ENCODE measurements at places on chromosomes 16 and 17.

DNA sequence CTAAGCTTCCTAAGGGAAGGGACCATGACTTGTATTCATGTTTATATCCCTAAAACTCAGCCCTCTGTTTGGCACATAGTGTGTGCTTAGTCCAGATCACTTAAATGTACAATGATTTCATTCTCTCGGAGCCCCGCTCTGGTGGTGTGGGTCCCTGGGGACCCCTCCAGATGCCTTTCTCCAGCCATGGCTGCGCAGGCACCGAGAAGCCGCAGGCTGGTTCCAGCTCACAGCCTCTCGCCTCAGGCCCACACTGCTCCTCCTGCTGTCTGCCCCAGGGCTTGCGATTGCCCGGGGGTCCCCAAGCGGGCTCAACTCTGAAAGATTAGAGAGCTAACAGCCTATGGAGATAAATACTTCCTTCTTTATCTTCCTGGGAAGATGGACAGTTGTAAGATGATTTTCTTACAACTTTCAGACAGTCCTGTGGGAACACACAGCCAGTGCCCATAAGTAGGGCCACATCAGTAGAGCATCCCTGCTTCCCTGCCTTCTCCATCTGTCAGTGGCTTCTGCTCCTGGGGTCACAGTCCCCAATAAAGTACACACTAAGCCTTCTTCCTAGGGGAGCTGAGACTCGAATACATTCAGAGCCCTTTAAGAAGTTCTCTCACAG lies 66.2 kb downstream of the CENPV start:
- H3K27ac ChIP-seq, result peak overlapping the region; percentile 89
- no peak for DNase-seq
- H3K36me3 ChIP-seq, result no peaks in the 10 kb centered on the region
- no peak overlapping the region for H3K4me3 ChIP-seq

DNA sequence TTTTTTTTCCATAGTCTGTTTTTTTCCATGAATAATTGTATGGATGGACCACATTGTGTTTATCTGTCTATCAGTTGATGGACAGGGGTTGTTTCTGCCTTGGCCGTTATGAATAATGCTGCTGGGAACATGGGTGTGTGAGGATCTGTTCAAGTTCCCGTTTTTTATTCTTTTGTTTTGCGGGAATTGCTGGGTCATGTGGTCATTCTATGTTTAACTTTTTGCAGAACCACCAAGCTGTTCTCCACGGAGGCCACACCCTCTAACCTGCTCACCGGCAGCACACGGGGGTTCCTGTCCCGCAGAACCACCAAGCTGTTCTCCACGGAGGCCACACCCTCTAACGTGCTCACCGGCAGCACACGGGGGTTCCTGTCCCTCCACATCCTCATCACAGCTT lies 5.9 kb upstream of the MSLN start:
- H3K4me3 ChIP-seq, result no peak overlapping the region
- H3K4me1 ChIP-seq, result no peaks in the 10 kb centered on the region
- H3K36me3 ChIP-seq, result no peaks in the 10 kb centered on the region
- no peaks in the 10 kb centered on the region for H3K27me3 ChIP-seq

DNA sequence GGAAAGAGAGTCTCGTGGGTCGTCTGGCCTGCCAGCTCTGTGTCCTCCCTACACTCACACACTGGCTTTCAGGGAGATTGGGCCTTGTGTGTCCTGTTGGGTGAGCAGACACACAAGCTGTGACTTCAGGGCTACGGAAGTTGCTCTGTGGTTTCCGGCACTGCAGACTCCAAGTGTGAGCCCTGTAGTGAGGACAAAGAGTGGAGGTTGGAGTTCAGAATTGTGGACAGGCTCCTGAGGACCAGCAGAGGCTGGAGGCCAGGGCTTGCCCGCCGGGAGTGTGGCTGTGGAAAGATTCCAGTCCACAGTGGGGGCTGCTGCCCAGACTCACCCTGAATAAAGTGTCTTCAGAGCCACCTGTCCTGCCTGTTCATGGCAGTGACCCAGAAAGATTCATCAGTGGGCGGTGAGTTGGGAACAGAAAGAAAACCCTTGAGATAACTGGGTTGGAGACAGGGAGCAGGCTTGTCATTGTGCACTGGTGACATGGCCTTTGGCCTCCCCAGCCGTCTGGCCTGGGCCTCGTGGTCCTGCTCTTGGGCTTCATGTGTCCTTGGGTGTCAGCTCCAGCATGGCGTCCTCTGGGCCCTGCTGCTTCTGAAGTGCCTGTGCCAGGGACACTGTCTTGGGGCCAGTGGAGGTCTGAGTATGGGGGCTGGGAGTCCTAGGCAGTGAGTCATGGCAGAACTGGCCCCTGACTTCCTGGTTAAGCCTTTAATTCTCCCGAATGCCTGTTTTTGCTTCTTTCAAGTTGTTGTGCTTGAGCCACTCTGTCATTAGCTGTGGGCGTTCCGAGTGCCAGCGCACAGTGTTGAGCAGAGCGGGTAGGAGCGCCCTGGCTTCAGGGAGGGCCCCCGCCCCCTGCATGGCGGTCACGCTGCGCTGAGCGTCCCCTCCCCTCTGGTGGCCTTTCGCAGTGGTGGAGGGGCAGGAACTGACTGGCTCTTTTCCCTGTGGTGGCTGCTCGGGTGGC lies 19.9 kb upstream of the ZNF750 start:
- no peak overlapping the region for H3K4me3 ChIP-seq
- DNase-seq, result no peak
- H3K36me3 ChIP-seq, result no peaks in the 10 kb centered on the region
- peaks cover 26% of the 10 kb centered on the region for H3K4me1 ChIP-seq

DNA sequence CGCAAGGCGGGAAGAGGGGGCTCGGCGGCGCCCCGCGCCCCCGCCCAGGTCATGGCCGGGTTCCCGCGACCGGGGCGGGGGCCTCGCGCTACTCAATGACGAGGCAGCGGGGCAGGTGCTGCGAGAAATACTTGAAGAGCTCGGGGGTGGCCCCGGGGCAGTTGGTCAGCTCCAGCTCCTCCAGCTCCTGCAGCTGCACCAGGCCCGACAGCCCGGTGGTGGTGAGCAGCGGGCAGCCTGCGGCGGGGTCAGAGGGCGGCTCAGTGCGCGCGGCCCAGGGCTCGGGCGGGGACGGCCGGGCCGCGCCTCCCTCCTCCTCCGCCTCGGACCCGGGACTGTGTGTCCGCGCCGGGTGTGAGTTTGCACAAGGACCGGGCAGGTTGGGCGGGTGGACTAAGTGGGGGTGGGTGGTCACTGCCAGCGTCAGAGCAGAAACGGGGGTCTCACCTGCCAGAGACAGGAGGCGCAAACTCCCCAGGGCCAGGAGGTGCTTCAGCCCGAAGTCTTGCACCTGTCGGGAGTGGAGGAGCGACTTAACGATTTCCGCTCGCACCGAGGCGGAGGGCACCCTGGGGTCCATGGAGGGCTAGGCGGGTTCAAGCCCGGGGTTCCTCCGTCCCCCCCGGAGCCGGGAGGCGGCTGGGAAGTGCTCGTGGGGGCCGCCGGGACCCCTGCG lies 4.1 kb upstream of the WDR24 start:
- H3K27ac ChIP-seq, result no peak overlapping the region
- no peak overlapping the region for H3K4me3 ChIP-seq
- no peaks in the 10 kb centered on the region for H3K36me3 ChIP-seq
- peaks cover 17% of the 10 kb centered on the region for H3K27me3 ChIP-seq
- DNase-seq, result no peak

GRCh38 chr17:16378636-16379282 lies 2.1 kb upstream of the UBB start:
- DNase-seq, result no peak
- no peaks in the 10 kb centered on the region for H3K4me1 ChIP-seq
- H3K27me3 ChIP-seq, result no peaks in the 10 kb centered on the region
- peaks cover 20% of the 10 kb centered on the region for H3K36me3 ChIP-seq

- no peak overlapping the region for H3K27ac ChIP-seq
- no peak overlapping the region for H3K4me3 ChIP-seq
- H3K36me3 ChIP-seq, result no peaks in the 10 kb centered on the region
- H3K4me1 ChIP-seq, result no peaks in the 10 kb centered on the region
- no peaks in the 10 kb centered on the region for H3K27me3 ChIP-seq
These were observed 24.6 kb upstream of the BRD7 start for GRCh38 chr16:50393416-50393815.

DNA sequence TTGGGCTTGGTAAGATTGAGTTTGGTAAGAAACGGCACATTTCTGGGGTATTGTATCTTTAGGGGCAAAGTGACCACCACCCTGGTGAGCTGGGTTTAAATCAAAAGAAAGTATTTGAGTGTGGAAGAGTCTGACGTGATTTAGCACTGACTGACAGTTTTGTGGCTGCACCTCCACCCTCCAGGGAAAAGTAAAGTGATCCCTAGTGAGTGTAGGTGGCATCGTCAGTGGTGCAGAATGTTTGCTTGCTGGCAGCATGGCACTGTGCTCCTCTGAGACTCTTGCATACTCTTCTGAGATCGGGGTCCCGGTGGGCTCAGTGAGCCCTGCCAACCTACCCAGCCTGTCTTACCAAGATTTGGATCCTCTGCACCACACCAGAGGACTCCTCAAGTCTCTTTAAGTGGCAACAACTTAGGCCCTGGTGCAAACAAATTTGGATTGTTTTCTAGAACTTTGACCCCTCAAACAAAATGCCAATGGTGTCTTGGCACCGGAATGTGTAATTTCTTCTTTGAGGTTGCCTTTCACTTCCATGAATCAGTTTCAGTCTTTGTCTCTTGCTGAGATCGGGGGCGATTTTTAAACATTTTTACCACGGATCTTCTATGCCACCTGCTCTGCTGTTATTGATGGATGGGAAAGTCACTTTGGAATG lies 2.8 kb downstream of the PRKCB start:
- H3K4me3 ChIP-seq, result no peak overlapping the region
- H3K27me3 ChIP-seq, result peaks cover 11% of the 10 kb centered on the region
- no peak overlapping the region for H3K27ac ChIP-seq
- DNase-seq, result no peak
- H3K4me1 ChIP-seq, result peaks cover 8% of the 10 kb centered on the region

DNA sequence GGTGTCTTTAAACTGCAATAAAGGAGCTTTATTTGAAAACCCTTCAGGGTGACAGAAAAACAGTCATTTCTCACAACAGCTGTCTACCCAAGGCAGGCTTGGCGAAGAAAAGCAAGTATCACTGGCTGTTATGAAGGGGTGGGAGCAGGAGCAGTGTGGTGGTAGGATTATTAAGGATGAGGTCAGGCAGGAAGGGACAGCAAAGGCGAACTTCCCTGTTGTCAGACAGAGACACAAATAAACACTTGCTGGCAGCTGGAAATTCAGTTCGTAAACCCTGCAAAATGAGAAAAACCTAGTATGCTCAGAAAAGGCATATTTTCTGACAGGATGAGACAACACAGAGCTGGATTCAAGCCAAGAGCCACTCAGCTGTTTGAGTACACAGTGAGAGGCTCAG lies 416.3 kb upstream of the CDH5 start:
- no peaks in the 10 kb centered on the region for H3K27me3 ChIP-seq
- H3K4me3 ChIP-seq, result no peak overlapping the region
- DNase-seq, result no peak
- H3K27ac ChIP-seq, result no peak overlapping the region
- H3K4me1 ChIP-seq, result no peaks in the 10 kb centered on the region
- H3K36me3 ChIP-seq, result no peaks in the 10 kb centered on the region

DNA sequence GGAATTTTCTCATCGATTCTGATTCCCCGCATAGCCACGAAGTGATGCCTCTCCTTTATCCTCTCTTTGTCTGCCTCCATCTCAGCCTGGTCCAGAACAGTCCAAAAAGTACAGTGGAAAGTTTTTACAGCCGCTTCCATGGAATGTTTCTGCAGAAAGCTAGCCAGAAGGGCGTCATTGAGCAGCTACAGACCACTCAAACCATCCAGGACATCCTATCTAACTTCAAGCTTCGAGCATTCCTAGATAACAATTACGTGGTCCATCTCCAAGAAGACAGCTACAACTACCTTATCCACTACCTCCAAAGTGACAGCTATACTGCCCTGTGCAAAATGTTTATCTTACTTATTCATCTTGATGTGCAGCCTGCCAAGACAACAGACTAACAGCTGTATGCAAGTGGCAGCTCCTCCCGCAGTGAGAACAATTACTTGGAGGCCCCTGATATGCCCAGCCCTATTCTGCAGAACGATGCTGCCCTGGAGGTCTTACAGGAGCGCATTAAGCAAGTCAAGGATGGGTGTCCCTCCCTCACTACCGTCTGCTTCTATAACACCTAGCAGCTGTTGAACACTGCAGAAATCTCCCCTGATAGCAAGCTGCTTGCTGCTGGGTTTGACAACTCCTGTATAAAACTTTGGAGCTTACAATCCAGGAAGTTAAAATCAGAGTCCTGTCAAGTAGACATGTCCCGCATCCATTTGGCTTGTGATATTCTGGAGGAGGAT lies 38.9 kb downstream of the SLFN12L start:
- no peaks in the 10 kb centered on the region for H3K36me3 ChIP-seq
- DNase-seq, result no peak
- H3K27me3 ChIP-seq, result peaks cover 27% of the 10 kb centered on the region

DNA sequence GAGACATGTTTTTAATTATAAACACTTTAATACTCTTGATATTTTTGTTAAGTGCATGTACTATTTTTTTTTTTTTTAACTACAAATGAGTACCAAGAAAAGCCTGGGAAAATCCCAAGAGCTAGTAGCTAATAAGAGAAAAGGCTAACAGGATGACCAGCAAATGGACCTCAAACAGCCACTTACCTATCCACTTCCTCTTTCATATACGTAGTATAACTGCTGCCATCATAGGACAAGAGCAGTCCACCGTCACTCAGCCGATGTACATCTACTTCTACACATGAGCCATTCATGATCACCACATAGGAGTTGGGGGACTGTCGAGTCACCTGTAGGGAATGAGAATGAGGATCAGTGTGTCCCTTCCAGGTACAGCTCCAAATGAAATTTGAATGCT lies 128.0 kb upstream of the C17orf78 start:
- DNase-seq, result no peak
- H3K27me3 ChIP-seq, result no peaks in the 10 kb centered on the region
- no peaks in the 10 kb centered on the region for H3K4me1 ChIP-seq
- H3K36me3 ChIP-seq, result peaks cover 40% of the 10 kb centered on the region

- no peak overlapping the region for H3K27ac ChIP-seq
- no peaks in the 10 kb centered on the region for H3K4me1 ChIP-seq
- no peaks in the 10 kb centered on the region for H3K27me3 ChIP-seq
- H3K36me3 ChIP-seq, result no peaks in the 10 kb centered on the region
- H3K4me3 ChIP-seq, result no peak overlapping the region
These were observed 32.6 kb upstream of the KSR1 start for GRCh38 chr17:27423651-27424050.

- no peak for DNase-seq
- no peaks in the 10 kb centered on the region for H3K4me1 ChIP-seq
- H3K27me3 ChIP-seq, result no peaks in the 10 kb centered on the region
- no peak overlapping the region for H3K27ac ChIP-seq
These were observed 217.4 kb upstream of the ZFHX3 start for GRCh38 chr16:73265124-73265837.

GRCh38 chr16:75529959-75530358 lies 5.9 kb downstream of the CHST5 start:
- no peaks in the 10 kb centered on the region for H3K36me3 ChIP-seq
- H3K27me3 ChIP-seq, result no peaks in the 10 kb centered on the region
- H3K4me3 ChIP-seq, result no peak overlapping the region
- DNase-seq, result no peak

- no peaks in the 10 kb centered on the region for H3K27me3 ChIP-seq
- DNase-seq, result no peak
- no peaks in the 10 kb centered on the region for H3K36me3 ChIP-seq
These were observed 6.4 kb downstream of the CCL18 start for GRCh38 chr17:36070427-36070826.
